ENCODE measurements at places on chromosomes 3 and 15.

DNA sequence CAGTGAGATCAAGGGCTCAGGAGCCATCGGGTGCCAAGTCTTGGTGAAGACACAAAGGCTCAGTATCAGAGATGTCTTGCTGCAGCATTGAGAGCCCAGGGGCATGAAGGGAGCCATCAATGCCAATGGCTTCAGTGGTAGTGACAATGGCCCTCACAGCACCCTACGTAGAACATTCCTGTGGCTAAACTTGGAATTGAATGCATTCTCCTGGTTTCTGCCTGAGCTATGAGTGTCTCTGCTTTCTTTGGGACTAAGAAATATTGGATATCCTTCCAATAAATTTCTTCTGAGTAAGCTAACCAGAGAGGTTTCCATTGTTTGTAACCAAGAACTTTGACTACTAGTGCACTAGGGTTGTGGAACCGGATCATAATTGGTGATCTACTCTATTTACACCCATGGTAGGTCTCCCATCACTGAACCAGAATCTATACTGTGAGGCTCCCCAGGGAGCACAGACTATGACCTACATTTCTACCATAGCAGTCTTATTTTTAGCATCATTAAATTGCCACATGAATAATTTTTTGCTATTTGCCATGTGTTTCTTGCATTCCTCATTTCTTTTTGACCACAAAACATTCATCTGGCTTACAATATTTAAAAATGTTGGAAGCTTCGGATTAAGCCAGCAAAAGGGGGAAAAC is 31.6 kb upstream of the PDZRN3 start:
- DNase-seq: no peak

DNA sequence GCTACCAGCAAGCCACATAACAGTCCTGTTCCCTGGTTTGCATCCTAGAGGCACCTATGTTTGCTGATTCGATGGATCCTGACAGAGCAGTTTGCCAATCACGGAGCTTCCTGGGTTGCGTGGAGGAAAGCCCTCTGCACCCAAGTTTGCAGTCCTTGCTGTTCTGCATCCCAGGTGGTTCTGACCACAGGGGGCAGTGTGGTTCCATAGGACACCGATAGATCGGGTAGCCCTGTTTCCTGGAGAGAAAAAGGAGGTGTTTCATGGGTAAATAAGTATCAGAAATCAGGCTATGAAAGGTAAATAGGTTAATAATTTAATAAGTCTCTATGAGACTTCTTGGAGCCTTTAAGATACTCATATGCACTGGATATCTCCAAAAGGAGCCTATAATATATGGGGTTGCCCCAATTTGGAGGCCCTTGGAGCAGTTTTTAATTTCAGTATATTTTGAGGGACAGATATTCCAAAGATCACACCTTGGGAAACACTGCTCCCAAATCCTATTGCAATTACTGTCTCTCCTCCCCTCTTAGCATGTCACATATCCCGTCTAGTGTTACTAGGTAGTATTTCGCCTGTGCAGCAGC is 194.6 kb upstream of the TPM1 start:
- DNase-seq: no peak

DNA sequence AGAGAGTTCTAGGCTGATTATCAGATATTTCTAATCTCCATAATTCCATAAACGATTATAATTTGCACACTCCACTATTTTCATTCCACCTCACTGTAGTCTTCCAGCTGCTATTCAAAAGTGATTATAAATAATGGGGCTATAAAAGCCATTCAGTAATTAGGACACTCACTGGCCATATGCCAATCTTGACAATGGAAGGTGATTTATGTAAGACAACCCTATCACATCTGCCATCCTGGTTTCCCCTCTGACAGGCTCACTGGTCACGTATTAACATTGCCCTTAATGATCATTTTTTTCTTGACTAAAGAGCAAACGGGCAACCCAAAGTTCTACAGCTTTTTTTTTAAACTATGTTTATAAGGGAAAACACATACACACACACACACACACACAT is 402.4 kb downstream of the MAGI1 start:
- DNase-seq: no peak

DNA sequence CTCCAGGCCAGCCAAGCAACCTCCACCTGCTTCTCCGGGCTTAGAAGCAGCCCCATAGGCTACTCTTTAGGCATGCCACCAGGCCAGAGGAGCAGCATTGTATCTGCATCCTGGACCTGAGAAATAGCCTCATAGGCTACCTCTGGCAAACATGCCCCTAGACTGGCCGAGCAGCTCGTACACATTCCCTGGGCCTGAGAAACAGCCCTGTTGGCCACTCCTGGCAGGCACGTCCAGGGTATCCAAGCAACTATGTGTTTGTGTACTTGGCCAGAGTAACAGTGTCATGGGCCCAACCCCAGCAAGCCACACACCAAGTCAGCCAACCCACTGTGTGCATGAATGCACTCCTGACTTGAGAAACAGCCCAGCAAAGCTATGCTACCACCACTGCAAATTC is 498.7 kb upstream of the CDIN1 start:
- DNase-seq: no peak

- no peak for DNase-seq
These were observed 121.4 kb upstream of the ATP11B start for GRCh38 chr3:182671942-182672341.

DNA sequence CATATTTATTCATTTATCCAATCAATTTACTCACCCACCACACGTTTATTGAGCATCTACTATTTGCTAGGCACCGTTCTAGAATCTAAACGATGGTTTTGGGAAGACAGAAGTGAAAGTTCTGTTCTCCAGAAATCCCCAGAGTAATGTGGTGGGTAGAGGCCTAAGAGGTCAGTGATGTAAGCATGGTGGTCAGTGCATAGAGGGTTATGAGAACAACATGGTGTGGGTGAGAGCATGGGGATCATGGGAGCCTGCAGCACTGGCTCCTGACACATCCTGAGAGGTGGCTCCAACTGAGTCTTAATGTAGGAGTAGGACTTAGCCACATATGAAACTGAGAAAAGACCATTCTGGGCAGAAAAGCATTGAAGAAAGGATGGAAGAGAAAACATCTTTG is 85.3 kb upstream of the TNFAIP8L3 start:
- no peak for DNase-seq

- no peak for DNase-seq
These were observed 51.5 kb upstream of the NANOGP8 start for GRCh38 chr15:35136321-35137189.

DNA sequence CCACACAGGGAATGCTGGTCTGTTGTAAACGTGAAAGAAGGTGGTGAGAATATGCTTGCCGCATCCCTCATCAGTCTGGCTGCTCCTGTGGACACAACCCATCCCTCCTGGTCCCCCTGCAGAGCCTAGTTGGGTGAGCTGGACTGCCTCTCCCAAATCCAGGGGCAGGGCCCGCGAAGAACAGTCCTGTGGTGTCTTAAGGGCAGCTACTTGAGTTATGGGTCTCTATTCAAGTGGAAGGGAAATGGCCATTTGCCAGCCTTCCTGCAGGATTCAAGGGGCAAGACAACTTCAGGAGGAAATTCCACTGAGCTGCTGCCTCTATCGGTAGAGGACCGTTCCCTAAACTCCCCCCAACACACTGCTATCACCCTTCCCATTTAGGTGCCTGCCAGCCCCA is 98.9 kb downstream of the IQSEC1 start:
- DNase-seq: no peak

All from activated naive CD4-positive, alpha-beta T cell treated with anti-CD3 and anti-CD28 coated beads, Interleukin-2, amount 50 U/mL, for 72 hours (primary cell).